GM12878 (cell line): ENCODE measurements at places on chromosomes 1 and 21. TPM values are rescaled to one million over a fixed set of nuclear protein-coding genes. Genes with fewer than 3 reads are reported as not detected.

DNA sequence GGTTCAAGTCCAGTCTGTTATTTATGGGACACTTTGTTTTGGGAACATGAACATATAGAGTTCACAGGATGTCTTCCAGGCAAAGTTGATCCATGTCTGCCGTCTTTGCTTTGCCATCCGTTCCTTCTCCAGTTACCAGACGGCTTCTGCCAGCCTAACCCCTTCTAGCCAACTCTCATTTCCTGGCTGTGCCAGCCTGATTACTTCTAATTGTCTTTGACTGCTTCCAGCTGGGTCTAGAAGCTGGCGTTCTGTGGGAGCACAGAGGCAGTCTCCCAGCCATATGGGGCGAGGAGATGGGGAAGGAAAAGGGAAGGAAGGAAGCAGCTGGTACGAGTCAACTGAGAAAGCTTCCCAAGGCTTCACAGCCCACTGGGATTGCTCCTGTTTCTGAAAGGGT is 3.1 kb upstream of the HUNK start:
- DNase-seq, result no peak

Gene FMO5
- polyA plus RNA-seq, result 0.42 and 0.51 TPM in 2 replicates

Gene TPTE
- not detected in 2 replicates for polyA plus RNA-seq

Gene MMP23B
- polyA plus RNA-seq, result 0.23 and 0.25 TPM in 2 replicates
